GM06990 (cell line): ENCODE measurements at places on chromosomes 5 and 9.
A peak's percentile ranks its signal among the peaks of the same experiment; 100 is the strongest.

DNA sequence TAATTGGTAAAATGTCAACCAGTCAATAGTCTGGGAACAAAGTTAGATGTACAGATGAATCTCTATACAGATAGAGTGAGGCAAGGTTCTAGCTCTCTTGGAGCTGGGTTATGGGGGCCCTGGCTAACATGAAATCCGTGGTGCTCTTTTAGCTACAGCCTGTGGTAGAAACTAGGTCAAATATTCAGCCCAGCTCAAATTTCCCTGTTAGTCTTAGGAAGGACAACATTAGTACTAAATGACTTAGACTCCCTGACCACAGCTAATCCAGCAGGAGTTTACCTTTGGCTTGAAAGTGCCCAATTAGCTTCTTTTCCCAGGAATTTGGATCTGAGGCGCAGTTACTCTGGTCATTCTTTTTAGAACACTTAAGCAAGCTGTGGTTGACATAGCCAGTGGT, 170.5 kb downstream of the DMRTA1 start:
- DNase-seq = no peak

DNA sequence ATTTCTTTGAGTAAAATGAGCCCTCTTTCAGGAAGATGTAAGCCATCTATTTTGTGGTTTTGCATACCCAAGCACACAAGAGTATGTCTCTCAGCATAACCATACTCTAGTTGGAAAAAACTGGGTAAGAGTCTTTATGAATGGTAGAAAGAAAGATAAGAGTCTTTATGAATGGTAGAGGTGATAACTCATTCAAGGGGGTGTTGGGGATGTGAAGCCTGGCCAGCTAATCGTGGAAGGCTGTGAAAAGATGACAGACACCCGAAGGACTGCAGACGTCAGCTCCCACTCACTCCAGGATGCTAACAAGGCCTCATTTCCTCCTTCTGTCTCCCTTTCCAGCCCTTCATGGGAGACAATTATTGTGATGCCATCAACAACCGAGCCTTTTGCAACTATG, 228.5 kb downstream of the PAPPA start:
- no peak for DNase-seq

DNA sequence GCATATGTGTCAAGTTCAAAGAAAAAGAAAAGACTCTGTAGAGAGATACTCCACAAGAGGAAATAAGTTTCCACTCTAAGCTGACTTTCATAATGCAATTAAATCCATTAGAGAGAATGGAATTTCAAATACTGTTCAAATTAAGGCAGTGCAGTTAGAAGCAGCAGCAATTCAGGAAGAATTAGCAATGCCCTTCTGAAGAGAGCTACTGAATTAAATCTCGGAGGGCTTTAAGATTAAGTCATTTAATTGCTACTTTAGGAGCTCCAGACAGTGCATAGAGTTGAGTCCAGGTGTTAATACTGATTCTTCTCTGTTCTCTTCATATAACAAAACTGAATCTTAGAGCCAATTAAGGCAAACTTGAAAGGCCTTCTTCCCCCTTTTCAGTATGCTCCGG, 8.5 kb downstream of the CDH12 start:
- no peak for DNase-seq

DNA sequence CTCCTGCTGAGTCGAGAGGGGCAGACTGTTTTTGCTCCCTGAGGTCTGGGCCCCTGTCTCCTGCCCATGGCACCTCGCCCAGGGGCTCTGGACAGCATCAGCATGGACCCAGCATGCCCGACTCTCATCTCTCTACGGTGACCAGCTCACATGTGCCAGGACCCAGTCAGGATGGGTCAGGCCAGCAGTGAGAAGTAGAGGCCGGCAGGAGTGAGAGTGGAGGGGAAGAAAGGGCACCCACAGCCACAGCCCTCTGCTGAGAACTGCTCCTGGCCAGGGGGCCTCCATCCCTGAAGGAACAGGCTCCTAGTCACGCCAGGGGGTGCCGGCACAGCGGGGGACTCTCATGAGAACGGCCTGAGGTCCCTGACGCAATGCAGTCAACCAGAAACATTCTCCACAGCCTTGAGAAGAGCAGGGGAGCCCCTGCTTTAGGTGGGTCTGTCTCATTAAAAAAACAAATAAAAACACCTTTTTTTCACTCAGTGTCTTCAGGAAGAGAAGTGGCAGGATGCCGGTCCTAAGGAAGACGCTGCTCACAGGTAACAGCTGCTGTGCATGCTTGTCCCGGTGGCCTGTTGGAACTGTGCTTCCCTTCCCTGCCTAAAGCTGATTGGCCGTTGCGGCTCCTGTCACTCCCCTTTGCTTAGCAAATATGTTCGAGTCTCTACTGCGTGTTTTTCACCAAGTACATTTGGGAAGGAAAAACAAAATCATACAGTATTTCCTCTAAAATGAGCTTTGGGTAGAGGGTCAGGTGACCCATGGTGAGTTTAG, 85.7 kb upstream of the FBXW11 start:
- no peak for DNase-seq

- peak; percentile 83 for DNase-seq
Observed at GRCh38 chr9:112028242-112029221, 131.9 kb downstream of the UGCG start.

DNA sequence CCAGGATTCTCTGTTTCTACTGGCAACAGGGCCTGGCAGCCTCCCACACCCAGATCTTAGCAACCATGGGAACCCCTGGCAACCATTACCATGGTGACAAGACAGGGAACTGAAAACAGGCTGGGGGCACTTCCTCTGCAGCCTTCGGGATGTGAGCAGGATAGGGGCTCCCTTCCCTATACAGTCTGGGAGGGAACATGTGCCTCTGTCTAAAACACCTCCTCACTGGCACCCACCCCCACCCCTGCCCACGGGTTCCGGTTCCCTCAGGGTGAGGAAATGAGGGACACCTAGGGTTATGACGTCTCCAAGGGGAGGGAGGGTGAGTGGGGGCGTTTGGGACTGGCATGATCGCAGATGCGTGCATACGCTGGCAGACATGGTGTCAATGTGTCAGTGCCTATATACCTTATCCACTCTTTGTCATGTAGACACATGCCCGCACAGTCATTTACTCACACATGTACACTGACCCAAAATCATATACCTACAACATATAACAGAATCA, 3.0 kb upstream of the DNAJB5 start:
- peak; percentile 54 for DNase-seq
